ENCODE measurements at places on chromosomes 5 and 9. TPM values are rescaled to one million over a fixed set of nuclear protein-coding genes. Genes with fewer than 3 reads are reported as not detected.

GRCh38 chr5:32088214-32088613 lies 85.9 kb downstream of the GOLPH3 start:
- no peak for DNase-seq

GRCh38 chr9:68522131-68522530 lies 18.6 kb downstream of the TMEM252 start:
- no peak for DNase-seq

- no peak for DNase-seq
Measured at GRCh38 chr9:127733614-127734013, 1.5 kb downstream of the TOR2A start.

DNA sequence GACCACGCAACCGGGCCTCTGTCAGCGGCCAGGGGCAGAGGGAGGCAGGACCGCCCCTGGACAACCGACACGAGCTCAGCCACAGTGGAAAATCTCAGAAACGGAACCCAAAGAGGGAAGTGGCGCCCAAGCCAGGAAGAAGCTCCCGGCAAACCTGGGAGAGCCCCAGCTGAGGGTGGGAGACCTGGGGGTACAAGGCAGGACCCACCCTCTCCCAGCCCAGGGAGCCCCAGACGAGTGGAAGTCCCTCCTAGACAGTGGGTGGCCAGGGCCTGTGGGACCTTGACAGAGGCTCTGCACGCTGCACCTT lies 3.0 kb downstream of the SLC12A7 start:
- DNase-seq = no peak

DNA sequence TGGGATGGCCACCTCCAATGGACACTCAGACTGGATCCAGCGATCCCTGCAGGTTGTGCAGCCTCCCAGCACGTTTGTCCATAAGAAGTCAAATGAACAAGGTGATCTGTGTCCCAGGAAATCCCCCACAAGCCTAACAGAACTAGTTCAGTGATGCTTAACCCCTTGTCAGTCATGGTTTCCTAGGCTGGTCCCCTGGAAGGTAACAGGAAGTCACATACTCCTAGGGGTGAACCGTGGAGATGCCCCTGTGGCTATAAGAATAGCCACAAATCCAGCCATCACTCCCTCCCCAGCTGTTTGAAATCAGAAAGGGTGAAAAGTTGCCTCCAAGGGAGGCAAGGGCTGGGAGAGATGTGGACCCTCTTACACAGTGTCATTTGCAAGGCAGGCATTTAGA lies 22.5 kb downstream of the PAX5 start:
- DNase-seq = no peak

- DNase-seq = no peak
Measured at GRCh38 chr9:124632077-124632621, 125.0 kb upstream of the NR5A1 start.

NUP188 gene
- 23.3 TPM for total RNA-seq

DNA sequence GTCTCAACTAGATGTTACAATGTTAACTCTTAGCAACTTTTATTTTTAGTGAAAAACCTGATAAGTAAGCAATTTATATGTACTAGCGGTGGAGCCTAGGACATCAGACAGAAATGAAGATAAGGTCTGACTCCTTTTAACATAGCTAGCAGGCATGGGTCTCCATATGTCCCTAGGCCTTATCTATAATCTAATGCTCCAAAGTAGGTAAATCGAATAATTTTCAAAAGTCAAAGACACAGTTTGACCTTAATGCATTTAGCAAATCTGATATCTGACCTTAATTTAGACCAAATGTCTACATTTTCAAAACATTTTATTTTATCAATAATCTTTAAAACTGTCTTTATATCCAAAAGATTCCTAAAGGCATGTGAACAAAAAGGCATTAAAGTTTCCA lies 305.0 kb upstream of the CCNH start:
- DNase-seq = no peak

AGXT2 gene
- not detected for total RNA-seq

GRCh38 chr5:95181644-95182043 lies 103.2 kb downstream of the MCTP1 start:
- no peak for DNase-seq

DNA sequence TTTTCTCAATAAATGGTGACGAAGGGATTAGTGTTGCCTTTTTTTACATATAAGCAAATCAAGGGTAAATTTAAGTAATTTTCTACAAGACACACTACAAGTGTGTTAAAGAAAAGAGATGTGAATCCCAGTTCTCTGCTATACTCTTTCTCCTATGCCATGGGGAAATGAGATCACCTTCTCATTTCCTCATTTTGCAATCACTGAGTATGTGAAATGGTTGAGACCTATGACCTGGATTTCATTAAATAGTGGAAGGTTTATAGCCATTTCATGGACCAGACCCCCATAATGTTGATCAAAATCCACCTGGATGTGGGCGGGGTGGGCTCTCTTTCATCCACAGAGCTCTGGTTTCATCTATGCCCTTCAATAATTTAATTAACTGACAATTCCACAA lies 66.9 kb upstream of the SLIT3 start:
- DNase-seq = no peak

- no peak for DNase-seq
Measured at GRCh38 chr9:128404560-128404959, 16.1 kb upstream of the CERCAM start.

GRCh38 chr5:148805326-148806290 lies 20.8 kb upstream of the ADRB2 start:
- DNase-seq = peak; percentile 83

PDLIM4 gene
- total RNA-seq = 249 TPM

FABP6 gene
- total RNA-seq = not detected

- DNase-seq = no peak
Measured at GRCh38 chr5:75303419-75303818, 33.6 kb upstream of the HMGCR start.

PCDHGA7 gene
- total RNA-seq = 2.3 TPM

DNA sequence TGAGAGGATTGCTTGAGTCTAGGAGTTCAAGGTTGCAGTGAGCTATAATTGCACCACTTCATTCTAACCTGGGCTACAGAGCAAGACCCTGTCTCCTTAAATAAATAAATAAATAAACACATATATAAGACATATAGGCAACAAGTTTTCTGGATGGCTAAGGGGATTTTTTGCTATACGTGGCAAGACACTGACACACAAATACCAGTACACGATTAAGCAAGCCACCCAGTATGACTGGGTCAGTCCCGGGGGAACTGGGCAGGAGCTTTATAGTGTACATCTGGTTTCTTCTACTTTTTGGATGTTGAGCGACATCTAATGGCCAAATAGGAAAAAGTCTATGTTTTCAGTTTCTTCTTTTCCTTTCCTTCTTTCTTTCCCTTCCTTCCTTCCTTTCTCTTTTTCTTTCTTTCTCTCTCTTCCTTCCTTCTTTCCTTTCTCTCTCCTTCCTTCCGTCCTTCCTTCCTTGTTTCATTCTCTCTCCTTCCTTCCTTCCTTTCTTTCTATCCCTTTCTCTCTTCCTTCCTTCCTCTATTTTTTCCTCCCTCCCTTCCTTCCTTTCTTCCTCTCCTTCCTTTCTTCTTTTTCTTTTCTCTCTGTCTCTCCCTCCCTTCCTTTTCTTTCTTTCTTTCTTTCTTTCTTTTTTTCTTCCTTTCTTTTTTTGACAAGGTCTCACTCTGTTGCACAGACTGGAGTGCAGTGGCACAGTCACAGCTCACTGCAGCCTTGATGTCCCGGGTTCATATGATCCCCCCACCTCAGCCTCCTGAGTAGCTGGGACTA lies 47.0 kb upstream of the PLIN2 start:
- DNase-seq = peak; percentile 78

STPG3 gene
- not detected for total RNA-seq

All from renal cortical epithelial cell (primary cell).